ENCODE measurements at places on chromosomes 11 and 22. TPM values are rescaled to one million over a fixed set of nuclear protein-coding genes. Genes with fewer than 3 reads are reported as not detected.

Gene SAA4
- not detected for total RNA-seq

Gene NRXN2
- 41.3 TPM for total RNA-seq

Gene NCF4
- total RNA-seq: 68.8 TPM

Gene KRTAP5-11
- total RNA-seq: not detected

Gene TYR
- not detected for total RNA-seq

Gene P2RX3
- not detected for total RNA-seq

Gene GRM5
- 8.6 TPM for total RNA-seq

Gene CNIH2
- not detected for total RNA-seq

Gene OR10A4
- not detected for total RNA-seq

Gene EEF1G
- total RNA-seq: 719 TPM

GRCh38 chr11:19735157-19735908 is 22.7 kb downstream of the NAV2 start:
- no peak for DNase-seq

DNA sequence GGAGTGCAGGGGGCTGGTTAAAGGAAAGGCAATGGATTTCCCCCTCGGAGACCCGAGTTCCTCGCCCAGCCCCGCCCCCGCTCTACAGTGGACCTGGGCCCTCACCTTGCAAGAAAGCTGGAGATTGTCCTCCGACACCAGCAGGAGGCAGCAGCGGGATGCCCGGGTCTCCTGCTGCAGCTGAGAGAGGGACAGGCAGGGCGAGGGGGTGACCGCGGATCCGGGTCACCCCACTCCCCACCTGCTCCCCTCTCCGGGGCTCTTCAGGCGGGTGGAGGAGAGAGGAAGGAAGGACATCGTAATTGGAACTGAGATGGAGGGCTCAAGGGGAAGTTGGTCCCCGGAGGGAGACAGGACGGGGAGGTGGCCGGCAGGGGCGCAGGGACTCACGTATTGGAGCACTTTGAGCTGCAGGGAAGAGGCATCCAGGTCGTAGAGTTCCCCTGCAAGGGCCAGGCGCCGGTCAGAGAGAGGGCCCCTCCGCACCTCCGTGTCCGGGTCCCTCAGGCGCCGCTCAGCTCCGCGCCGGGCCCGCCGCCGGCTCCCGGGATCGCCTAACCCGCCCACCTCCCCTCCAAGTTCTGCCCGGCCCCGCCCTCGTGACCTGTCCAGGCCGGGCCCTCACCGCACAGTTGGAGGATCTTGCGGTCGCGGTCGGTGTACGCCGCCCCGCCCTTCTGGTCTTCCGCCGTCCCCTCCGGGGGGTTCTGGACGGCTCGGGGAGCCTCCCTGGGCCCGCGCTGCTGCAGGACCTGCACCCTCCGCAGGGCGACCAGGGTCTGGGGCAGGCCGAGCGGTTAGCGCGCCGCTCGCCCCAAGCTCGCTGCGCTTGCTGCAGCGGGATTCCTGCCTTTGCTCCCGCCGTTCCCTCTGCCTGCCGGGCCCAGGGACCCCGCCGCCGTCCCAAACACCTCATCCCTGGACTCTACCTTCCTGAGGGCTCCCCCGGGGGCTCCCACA is 84.1 kb downstream of the PDE2A start:
- DNase-seq: no peak

DNA sequence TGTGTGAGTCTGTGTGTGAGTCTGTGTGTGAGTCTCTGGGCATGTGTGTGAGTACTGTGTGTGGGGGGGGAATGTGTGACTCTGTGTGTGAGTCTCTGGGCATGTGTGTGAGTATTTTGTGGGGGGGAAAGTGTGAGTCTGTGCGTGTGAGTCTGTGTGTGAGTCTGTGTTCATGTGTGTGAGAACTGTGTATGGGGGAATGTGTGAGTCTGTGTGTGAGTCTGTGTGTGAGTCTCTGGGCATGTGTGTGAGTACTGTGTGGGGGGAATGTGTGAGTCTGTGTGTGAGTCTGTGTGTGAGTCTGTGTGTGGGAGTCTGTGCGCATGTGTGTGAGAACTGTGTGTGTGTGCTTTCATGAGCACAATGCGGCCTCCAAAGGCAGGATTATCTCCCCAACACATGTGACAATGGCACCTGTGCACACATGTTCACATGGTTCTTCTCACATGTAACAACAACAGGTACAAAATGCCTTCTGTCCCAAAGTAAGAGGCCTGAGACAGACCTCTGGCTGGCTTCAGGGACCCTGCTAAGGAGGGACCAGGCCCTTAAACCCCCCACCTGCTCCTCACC is 1.6 kb downstream of the CD5 start:
- DNase-seq: no peak

DNA sequence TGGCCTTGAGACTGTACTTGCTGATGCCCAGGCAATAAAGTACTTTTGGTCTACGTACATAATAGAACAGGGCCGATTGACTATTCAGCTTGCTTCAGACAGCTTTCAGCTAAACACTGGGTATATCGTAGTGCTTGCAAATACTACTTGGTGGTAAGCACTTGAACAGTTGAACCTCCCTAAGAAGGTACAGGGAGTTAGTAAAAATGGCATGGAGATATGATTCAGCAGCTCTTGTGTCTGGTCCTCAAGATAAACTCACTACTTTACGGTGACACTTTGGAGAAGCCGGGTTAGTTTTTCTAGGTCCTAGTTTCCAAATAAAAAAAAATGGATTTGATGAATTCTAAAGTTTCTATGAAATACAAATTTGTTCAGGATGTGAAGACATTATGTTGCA is 7.3 kb downstream of the CCDC117 start:
- no peak for DNase-seq

DNA sequence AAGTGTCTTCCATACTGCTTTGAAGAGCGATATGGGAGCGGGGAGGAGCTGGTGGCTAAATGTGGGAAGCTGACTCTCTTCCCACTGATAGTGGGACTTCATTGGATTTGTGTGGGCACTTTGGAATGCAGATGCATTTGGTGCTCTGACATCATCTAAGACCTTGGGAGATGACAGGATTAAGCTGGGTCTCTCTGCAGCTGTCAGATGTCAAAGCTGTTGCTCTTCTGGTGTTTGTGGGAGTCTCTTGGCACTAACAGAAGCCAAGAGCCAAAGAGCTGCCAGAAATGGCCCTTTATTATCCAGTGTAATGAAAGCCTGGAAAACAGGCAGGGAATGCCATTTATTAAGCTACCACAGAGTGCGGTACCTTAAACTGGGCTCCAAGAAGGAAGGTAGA is 20.6 kb downstream of the GRAMD1B start:
- no peak for DNase-seq

- no peak for DNase-seq
Measured at GRCh38 chr11:45653277-45653676, 12.1 kb downstream of the CHST1 start.

DNA sequence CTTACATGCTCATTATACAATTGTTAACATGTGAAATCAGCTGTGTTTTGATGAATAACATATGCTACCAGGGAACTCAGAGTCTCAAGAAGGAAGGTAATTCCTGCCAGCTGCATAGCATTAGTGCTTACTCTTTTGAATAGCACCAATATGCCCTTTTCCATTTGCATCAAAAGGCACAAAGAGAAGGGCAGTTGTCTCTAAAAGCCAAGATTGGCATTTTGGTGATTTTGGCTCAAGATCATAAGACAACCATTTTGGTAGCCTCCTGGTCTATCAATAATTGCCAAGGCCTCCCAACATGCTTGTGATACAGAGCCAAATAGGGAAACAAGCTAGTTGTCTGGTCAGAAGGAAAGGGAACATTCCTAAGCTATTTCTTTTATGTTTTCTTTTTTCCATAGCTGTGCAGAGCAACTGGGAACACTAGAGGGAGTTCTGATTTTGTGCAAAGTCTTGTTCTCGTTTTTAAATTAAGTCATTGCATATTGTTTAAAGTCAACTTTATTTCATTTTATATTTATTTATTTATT is 416.7 kb upstream of the CHORDC1 start:
- no peak for DNase-seq

DNA sequence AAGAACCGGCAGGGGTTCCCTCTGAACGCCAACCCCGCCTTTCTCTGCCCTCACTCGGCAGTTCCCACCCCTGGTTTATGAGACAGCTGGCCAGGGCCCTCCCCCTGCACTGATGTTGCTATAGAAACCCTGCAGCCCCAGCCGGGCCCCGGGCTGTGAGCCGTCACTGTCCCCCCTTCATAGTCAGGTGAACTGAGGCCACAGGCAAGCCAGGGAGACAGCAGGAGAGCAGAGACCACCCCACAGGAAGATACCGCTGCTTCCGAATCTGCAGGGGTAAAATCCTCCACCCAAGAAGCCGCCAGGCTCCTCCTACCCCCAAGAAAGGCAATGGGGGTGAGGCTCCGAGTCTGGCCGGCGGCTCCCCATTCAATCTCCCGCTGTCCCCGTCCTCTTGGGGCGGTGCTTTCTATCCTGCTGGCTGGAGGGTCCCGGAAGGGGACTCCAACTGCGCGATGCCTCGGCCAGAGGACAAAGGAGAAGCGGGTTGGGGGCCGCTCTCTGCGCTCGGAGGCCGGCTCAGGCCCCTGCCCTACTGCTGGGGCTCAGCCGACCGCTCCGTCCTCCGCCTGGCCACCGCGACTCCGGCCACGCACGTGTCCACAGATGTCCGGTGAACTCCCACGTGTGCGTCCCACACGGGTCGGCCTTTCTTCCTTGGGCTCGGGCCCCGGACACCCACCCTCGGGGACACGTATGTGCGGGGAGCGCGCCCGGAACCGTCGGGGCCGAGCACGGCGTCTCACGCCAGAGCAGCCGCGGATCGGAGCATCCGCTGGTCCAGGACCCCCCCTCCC is 587 bp downstream of the SLC25A22 start:
- no peak for DNase-seq

- no peak for DNase-seq
Measured at GRCh38 chr11:130721736-130722135, 194.5 kb downstream of the SNX19 start.

- no peak for DNase-seq
Measured at GRCh38 chr22:43901976-43902643, 10.3 kb upstream of the PNPLA5 start.

- DNase-seq: no peak
Measured at GRCh38 chr11:71349627-71350026, 97.2 kb upstream of the SHANK2 start.

GRCh38 chr22:45238957-45239680 is 1.6 kb downstream of the KIAA0930 start:
- DNase-seq: no peak

DNA sequence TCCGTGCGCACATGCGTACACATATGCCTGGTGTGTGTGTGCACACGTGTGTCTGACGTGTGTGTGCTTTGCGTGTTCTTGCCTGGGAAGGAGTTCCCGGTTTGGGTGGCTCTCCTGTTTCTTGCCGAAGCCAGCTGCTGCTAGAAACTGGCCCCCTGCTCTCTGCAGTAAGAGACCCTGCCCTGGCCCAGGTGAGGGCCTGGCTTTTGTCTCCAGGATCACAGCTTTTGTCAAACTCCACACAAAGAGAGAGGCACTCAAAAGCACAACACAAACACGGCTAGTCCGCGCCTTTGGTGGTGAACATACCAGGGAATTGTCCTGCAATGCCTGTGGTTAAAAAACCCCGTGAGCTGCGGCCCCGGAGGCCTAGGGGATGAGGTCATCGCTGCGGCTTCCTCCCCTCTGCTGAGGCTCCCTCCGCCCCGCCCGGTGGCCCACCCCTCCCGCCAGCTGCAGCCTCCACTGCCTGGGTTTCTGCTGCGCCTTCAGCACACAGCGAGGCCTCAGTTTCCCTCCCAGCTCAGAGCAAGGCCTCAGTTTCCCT is 88.9 kb downstream of the KCNQ1 start:
- no peak for DNase-seq

DNA sequence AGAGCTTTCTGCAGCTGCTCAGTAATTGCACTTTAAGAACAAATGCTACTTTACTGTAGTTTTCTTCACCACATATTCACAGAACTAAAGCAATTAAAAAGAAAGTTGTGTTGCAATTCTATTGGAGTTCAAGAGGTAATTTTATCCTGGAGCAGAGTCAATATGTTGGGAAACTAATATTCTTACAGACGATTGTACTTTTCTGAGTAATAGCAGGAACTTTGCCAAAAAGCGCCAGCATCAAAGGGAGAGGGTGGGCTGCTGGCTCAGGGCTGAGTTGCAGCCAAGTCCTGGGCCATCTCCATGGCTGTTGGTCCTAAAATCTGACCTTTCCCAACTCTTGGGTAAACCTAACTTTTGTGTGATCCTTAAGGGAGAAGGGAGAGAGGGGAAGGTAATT is 73.6 kb upstream of the MYO18B start:
- no peak for DNase-seq

DNA sequence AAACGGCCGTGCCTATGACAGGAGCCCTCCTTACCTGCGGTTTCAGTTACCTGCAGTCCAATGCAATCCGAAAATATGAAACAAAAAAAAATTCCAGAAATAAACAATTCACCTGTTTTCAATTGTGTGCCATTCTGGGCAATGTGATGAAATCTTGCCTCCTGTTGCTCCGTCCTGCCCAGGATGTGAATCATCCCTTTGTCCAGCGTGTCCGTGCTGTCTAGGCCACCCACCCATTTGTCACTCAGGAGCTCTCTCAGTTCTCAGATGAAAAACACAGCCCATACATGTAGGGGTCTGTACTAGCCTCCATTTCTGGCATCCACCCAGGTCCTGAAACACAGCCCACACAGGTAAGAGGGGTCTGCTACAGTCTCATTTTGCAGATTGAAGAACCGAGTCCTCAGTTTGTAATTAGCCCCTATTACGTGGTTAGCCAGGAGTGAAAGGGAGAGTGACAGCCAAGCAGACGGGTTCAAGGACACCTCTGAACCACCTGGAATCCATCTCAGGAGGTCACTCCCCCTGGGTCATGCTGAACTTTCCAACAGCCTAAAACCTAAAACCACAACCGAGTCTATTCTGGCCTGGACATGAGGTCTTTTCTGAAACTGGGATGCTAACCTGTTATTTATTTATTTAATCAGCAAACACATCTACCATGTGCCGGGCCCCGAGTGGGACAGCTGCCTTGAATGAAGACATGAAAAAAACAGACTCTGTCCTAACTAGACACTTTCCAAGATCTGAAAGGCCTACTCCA is 317.2 kb downstream of the SHANK2 start:
- DNase-seq: no peak

DNA sequence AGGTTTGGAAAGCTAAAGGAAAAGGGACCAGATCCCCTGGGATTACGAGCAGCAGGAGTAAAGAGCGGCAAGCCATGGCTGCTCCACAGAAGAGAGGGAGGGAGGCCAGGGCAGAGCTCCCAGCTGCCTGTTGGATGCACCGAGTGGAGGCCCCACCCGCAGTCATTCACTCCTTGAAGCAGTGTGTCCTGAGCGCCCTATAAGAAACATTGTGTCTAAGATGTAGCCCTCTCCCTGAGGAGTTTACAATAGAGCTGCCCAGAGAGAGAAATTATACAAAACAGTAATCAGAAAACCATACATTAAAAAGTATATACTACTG is 54.7 kb upstream of the CSNK2A3 start:
- no peak for DNase-seq

- DNase-seq: no peak
Measured at GRCh38 chr11:8384199-8384821, 120.6 kb upstream of the LMO1 start.

- DNase-seq: no peak
Measured at GRCh38 chr11:36364551-36365325, 68.7 kb downstream of the PRR5L start.
